RCC 7860 (cell line): ENCODE measurements at places on chromosomes 13 and 19.
A peak's percentile ranks its signal among the peaks of the same experiment; 100 is the strongest.

DNA sequence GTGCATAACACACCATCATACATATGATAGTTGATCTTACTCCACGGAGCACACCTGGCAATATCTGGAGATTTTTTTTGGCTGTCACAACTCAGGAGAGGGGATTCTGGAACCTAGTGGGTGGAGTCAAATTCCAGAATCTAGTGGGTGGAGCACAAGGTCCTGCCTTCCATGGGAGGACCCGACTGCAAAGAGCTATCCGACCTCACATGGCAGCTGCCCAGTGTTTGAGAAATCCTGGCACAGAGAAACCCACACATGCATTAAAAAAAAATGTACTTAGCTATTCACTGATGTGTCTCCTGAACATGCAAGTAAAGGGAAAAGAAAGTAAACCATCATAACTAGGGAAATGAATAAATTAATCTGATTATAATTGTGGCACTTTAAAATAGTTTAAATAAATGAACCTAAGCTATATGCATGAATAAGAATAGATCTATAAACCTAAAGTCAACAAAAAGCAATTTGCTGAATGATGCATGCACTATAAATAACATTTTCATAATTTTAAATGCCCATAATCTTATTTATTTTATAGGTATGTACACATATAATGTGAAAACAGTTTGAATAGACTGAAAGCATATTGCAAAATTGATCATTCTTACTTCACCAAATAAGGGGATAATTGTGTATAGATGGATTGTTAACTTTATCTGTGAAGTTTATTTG is 300.3 kb downstream of the MYO16 start:
- no peak for DNase-seq

GRCh38 chr13:75195495-75196146 is 286.3 kb downstream of the TBC1D4 start:
- DNase-seq: no peak

DNA sequence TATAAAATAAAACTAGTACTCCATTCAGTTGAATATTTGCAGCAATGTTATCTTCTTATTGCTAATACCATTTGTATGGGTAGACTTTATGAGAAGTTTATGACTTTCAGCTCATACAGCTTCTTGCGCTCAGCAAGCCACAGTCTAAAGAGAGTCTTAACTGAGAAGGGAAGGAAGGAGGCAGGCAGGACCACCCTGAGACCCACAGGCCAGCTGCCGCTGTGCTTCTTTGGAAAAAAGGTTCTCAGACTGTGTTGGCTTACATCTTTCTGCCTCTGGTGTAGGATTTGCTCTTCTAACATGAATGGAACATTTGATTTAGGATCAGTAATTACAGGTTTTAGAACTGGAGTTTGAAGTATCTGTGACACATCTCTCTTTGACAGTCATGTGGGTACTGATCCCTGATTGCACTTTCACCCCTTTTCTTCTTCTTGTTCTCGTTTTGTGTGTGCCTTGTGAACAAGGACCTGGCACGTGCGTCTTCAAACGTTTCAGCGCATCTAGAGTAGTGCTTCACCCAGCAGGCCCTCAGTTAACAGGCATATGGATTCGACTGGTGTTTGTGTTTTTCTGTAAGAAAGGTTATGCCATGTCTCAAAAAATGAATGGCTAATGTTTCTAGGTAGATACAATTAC is 7.1 kb upstream of the GPR18 start:
- DNase-seq: no peak

- DNase-seq: no peak
Observed at GRCh38 chr13:106594980-106595379, 27.0 kb upstream of the ARGLU1 start.

DNA sequence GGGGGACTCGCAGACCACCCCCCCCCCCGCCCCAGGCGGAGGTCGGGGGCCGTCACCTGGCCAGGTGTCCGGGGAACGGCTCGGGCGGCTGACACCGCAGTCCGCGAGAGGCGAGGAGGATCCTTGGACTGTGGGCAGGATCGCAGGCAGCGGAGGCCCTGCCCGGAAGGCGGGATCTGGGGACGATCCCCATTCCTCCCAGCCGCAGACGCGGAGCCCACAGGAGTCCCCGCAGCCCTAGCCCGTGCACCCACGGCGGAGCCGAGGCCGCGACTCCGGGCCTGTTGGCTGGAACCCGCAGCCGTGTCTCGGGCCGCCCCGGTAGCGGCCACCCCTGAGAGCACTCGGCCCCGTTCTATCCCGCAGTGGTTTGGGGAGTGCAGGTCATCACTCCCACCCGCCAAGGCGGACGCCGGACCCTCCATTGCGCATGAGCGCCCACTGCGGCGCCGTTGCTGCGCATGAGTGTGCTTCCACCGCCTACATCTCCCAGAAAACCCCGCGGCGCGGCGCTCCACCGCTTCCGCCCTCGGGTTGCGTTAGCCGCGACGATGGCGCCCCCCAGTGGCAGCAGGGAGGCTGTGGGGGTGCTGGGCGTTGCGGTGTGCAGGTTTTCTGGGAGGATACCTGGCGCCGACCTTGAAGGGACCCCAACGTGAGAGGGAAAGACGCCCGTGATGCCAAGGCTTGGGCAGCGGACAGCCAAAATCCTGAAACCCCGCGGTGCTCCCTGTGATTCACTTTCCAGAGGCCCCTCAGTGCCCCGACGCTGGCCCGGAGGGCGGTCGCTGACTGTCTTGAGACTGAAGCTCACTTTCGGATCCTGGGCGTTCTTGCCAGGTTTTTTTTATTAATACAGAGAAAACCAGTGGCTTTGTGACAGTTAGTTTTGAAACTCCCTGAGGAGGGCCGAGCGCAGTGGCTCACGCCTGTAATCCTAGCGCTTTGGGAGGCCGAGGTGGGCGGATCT is 4.4 kb upstream of the ZNF329 start:
- DNase-seq: peak; percentile 76

GRCh38 chr19:57664269-57665127 is 4.2 kb upstream of the ZSCAN4 start:
- no peak for DNase-seq

DNA sequence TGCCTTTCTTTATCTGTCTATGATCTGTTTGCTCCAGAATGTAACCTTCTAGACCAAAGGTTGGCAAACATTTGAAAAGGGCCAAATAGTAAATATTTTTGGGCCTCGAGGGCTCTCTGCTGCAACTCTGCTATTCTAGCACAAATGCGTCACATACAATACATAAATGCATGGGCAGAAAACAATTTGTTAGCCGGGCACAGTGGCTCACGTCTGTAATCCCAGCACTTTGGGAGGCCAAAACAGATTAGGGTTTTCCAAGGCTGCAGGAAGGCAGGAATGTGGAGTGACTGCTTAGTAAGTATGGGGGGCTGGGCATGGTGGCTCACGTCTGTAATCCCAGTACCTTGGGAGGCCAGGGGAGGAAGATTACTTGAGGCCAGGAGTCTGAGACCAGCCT is 21.9 kb upstream of the EVI5L start:
- no peak for DNase-seq

DNA sequence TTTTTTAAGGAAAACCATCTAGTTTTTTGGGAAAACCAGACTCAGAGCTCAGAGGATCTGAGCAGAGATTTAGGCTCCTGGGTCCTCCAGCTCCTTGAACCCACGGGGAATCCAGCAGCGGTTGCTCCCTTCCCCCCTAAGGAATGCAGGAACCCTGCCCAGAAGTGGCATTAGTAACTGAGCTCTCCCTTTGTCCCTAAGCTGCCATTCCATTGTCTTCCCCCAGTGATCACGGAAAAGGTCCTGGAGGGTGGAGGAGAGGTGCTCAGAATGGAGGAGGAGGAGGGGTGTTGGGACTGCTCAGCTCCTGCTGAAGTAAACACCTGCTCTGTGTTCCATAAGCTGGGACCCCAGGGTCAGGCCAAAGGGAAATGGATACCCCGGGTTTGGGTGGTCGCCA is 16.8 kb upstream of the OR1M1 start:
- peak; percentile 14 for DNase-seq

DNA sequence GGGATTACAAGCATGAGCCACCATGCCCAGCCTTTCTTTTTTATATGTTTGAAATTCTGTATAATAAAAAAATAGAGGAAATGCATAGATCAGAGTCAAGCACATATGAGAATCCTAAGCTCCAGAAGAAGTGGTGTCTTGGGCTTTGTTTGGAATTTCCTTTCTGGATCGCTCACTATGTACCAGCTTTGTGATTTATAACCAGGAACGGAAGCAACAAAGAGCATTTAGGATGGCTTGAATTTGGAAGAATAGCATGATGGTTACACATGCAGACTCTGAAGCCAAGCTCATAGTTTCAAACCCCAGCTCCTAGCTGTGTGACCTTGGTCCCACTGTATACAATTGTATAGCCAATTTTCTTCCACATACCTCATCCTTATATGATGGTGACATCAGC is 28.0 kb upstream of the SLC15A1 start:
- no peak for DNase-seq

- DNase-seq: no peak
Observed at GRCh38 chr19:36939153-36939552, 23.0 kb downstream of the ZNF568 start.

GRCh38 chr19:39514840-39515550 is at the start of gene SELENOV:
Gene SELENOV, plus strand, starts transcription at chr19:39515139. Its CDS starts 74 bp downstream, at chr19:39515213.
- no peak for DNase-seq

GRCh38 chr19:39252458-39252857 is 3.8 kb upstream of the IFNL4 start:
- DNase-seq: no peak

GRCh38 chr13:108573455-108573854 is 56.0 kb upstream of the MYO16 start:
- DNase-seq: no peak

DNA sequence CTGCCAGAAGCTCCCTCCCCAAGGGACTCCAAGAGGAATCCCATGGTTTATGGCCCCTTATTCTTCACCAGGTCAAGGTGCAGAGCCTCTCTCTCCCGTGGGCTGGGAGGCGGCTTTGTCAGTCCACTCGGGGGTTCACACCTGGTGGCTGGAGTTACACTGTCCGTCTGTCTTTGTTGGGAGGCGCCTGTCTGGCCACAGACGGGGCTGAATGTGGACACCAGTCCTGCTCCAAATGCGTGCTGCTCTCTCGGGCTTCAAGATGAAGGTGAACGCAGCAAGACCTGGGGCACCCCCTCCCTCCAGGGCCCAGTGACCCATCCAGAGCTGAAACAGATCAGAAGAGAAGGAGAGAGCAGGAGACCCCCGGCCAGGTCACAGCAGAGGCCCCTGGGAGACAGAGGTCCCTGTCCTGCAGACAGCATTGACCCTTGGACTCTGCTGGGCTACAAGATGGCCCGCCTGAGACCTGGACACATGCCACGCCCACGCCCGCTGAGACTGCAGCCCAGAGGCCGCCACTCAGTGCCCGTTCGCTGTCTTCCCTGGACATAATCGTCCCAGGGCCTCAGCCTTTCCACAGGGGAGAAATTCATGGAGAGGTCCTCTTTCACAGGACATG is 29.9 kb upstream of the TUBGCP3 start:
- no peak for DNase-seq
